Spinal cord (tissue), 10 donors: ENCODE measurements at places on chromosomes 6 and 20. TPM values are rescaled to one million over a fixed set of nuclear protein-coding genes. Genes with fewer than 3 reads are reported as not detected.
A peak's percentile ranks its signal among the peaks of the same experiment; 100 is the strongest.

Gene LY6G6C
- total RNA-seq: not detected

Gene ADAT2
- total RNA-seq: 4.6 TPM

- no peaks in the 10 kb centered on the region for H3K36me3 ChIP-seq
- no peak overlapping the region for H3K27ac ChIP-seq
- peak overlapping the region; percentile 12 for H3K4me3 ChIP-seq
- peaks cover 14% of the 10 kb centered on the region for H3K4me1 ChIP-seq
- peaks cover 8% of the 10 kb centered on the region for H3K27me3 ChIP-seq
Observed at GRCh38 chr6:16216501-16217155, 21.8 kb upstream of the GMPR start.

DNA sequence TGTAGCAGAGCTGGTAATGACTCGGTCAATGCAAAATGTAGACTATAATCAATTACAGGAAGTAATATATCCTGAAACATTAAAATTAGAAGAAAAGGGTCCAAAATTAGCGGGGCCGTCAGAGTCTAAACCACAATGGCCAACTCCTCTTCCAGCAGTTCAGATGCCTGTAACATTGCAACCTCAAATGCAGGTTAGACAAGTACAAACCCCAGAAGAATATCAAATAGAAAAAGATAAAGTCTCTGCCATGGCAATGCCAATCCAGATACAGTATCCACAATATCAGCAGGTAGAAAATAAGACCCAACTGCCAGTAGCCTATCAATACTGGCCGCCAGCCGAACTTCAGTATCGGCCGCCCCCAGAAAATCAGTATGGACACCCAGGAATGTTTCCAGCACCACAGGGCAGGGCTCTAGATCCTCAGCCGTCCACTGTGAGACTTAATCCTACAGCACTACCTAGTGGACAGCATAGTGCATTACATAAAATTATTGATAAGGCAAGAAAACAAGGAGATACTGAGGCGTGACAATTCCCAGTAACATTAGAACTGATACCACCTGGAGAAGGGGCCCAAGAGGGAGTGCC lies 158.4 kb downstream of the GPX5 start:
- no peak overlapping the region for H3K4me3 ChIP-seq
- no peaks in the 10 kb centered on the region for H3K36me3 ChIP-seq
- H3K27ac ChIP-seq: no peak overlapping the region
- H3K4me1 ChIP-seq: no peaks in the 10 kb centered on the region
- DNase-seq: peak; percentile 50

GRCh38 chr6:81262656-81263055 lies 489.8 kb downstream of the TENT5A start:
- H3K27ac ChIP-seq: no peak overlapping the region
- DNase-seq: no peak
- no peaks in the 10 kb centered on the region for H3K36me3 ChIP-seq
- no peaks in the 10 kb centered on the region for H3K27me3 ChIP-seq
- no peaks in the 10 kb centered on the region for H3K4me1 ChIP-seq

DNA sequence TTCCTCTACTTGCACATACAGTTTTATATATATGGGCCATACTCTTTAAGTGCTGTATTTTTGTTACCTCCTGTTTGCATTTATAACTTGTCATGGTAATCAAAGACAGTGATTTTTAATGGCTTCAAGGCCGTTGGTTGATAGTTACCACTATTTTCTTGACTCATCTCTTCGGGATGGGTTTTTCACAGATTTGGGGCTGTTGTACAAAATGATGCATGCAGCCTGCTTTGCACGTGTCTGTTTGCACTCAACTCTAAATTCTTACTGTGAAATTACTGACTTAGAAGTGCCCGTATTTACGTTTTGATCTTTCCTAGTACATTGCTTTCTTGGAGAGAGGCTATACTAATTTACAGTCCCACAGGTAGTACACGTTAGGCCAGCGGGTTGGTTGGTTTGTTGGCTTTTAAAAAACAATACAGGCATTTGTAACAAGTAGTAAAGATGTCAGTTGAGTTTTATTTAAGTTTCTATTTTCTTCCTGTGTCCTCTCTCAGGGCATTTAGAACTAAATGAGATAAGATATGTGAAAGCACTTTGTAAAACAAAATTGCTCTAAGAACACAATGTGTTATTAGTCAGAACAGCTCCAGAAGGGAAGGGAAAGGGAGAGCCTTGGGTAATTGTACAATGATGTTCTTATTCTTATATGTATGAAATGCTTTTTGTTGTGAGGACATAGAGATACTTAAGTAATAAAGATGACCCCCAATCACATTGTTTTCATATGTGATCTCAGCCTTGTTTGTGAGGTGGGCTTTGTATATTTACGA lies 11.7 kb downstream of the JARID2 start:
- peaks cover 2% of the 10 kb centered on the region for H3K36me3 ChIP-seq
- no peak for DNase-seq
- no peak overlapping the region for H3K4me3 ChIP-seq

DNA sequence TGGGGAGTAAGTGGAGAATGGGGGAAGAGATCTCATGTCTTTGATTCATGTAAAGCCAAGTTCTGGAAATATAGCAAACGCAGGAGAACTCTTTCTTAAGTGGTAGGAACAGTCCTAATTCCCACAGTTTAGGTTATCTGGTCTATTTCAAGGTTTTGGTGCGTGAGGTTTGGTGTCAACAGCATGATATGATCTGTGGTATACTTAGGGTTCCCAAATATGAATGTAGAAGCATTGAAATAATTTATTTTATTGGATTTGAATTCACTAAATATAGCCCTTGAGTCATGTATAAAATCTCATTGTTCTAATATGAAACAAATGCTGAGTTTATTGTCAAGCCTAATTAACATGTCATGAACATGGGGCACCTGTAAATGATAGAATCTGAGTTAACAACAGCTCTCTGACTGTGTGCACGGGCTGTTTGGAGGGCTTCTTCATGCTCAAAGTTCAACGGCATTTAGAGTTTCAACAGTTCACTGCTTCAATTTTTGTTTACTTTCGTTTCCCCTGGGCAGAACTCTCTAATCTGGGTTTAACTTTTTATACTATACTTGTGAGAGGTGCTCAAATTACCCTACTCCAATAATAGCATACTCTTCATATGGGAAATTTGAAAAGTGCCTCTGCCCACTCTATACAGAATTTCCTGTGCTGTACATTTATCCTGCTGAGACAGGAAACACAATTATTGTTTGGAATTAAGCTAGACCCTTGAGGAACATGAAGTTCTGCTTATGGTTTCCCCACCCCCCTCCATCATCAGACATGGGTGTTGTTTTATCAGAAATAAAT lies 236.3 kb upstream of the ZNF217 start:
- no peak for DNase-seq
- no peak overlapping the region for H3K4me3 ChIP-seq
- H3K4me1 ChIP-seq: no peaks in the 10 kb centered on the region
- H3K36me3 ChIP-seq: no peaks in the 10 kb centered on the region
- H3K27ac ChIP-seq: peak overlapping the region; percentile 81
- H3K27me3 ChIP-seq: no peaks in the 10 kb centered on the region

DNA sequence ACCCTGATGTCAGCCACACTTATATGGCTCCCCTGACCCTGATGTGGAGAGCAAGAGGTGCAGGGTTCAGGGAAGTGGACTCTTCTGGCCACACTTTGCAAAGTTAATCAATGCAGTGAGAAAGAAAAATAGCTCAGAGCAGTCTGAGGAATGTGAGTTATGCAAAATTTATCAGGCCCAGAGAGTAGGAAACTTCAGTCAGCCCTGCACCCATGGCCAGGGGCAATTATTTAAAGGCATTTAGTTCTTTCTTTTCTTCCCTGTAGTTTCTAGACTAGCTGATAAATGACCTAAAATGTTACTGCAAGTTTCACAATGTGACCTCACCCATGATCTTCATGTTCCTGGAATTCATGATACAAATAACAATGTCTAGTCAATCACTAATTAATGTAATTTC lies 143.7 kb upstream of the GGTLC1 start:
- H3K27me3 ChIP-seq: no peaks in the 10 kb centered on the region
- H3K27ac ChIP-seq: no peak overlapping the region
- H3K4me3 ChIP-seq: no peak overlapping the region
- DNase-seq: no peak
